ENCODE measurements at places on chromosomes 5 and 9.

- DNase-seq: no peak
Measured at GRCh38 chr5:92328584-92329259, 945.6 kb upstream of the ARRDC3 start.

DNA sequence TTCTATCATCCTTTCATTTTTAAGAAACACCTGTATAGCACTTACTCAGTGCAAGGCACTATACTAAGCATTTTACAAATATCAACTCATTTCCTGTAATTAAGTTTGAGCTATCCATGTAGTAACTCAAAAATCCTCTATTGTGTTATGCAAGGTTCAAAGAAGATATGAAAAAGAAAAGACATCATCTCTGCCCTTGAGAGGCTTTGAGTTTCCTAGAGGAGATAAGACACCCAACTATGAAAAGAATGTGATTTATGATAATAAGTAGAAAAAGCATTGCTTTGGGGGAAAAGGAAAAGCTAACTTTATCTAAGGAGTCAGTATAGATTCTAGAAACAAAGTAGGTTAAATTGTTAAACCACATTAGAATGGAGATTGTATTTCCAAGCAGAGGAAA, 14.2 kb upstream of the ZNF608 start:
- DNase-seq: no peak

DNA sequence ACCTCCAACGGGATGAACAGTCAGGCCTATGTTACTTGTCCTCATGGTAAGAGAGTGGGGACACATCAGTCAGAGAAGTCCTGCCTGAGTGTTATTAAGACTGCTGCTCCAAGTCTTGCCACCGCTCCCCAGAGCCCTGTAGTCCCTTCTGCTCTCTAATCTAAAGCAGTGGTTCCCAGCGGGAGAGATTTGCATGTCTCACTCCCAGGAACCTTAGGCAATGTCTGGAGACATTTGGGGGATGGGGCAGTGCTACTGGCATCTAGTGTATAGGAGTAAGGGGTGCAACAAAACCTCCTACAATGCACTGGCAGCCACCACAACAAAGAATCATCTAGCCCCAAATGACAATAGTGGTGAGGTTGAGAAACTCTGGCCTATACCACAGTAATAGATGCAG, 2.6 kb upstream of the SVEP1 start:
- peak; percentile 16 for DNase-seq

DNA sequence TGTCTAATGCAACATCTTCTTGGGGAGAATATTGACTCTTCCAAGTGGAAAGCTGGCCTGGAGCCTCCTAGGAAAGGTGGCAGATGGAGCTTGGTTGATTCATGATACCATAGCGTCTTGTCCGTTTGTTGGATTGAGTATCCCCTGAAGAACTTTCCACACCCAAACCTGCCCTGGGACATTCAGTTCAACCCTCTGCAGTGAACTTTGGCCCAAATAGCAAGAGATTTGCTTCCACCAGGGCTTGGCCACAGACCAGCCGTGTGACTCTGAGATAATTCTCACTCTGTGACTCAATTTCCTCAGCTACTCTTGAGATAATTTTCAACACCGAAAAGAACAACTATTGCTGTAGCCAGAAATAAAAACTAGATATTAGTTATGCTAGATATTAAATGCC, 108.0 kb upstream of the RAD23B start:
- no peak for DNase-seq

DNA sequence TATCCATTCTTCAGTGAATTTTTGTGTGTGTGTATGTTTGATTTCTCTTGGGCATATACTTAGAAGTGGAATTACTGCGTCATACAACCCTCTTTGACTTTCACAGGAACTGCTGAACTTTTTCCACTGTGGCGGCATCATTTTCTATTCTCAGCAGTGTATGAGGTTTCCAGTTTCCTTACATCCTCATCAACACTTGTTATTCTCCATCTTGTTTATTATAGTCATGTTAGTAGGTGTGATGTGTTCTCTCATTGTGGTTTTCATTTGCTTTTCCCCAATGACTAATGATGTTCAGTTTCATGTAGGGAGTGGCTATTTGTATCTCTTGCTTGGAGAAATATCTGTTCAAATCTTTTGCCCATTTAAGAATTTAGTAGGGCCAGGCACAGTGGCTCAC, 2.6 kb downstream of the ZNF79 start:
- DNase-seq: no peak

GRCh38 chr5:65055938-65056337, 287.2 kb downstream of the CWC27 start:
- no peak for DNase-seq

- DNase-seq: no peak
Measured at GRCh38 chr5:32679218-32679617, 31.9 kb upstream of the NPR3 start.

All from neural progenitor cell (in vitro differentiated cells).